ENCODE measurements at places on chromosomes 3 and 15.

- no peak for DNase-seq
These were observed 23.5 kb upstream of the LRTM1 start for GRCh38 chr3:54951405-54951804.

- DNase-seq, result no peak
These were observed 30.4 kb downstream of the GABRR3 start for GRCh38 chr3:98004721-98005120.

- no peak for DNase-seq
These were observed 111.8 kb upstream of the PROK2 start for GRCh38 chr3:71896751-71897150.

DNA sequence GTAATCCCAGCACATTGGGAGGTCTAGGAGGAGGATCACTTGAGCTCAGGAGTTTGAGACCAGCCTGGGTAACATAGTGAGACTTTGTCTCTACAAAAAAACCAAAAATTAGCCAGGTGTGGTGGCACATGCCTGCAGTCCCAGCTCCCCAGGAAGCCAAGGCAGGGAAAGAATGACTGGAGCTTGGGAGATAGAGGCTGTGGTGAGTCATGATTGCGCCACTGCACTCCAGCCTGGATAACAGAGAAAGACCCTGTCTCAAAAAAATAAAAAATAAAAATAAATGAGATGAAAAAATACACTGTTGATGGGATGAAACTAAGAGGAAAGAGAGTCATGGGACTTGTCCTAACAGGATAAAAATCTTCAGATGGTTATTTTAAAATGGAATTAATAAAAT is 137.6 kb downstream of the IMPG2 start:
- no peak for DNase-seq

DNA sequence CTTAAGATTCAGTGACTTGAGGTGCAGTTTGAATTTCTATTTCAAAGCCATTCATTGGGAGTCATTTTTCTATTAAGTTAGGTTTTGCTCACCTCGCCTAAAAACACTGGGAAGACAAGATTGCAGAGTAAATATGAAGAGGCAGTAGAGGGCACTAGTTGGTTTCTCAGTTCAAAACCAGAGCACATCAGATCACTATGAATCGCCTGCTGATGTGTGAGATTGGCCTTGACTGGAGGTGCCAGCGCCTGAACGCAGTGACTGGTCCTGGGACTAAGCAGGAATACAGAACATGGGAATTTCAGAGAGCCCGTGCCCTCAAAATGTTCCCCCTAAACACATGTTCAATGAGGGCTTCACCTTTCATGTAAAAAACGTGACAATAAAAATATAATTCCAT is 229.0 kb downstream of the ITPR1 start:
- no peak for DNase-seq

DNA sequence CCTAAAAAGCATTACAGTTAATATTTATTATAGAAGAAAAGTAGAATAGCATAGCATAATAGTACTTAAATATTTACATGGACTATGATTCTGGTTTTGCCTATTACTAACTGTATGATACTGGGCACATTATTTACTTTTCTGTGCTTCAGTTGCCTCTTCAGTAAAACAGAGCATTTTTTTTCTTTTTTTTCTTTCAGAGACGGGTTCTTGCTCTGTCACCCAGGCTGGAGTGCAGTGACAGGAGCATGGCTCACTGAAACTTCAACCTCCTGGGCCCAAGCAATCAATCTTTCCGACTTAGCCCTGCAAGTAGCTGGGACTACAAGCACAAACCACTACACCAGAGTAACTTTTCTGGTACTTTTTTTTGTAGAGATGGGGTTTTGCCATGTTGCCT is 47.0 kb downstream of the GYG1 start:
- no peak for DNase-seq

DNA sequence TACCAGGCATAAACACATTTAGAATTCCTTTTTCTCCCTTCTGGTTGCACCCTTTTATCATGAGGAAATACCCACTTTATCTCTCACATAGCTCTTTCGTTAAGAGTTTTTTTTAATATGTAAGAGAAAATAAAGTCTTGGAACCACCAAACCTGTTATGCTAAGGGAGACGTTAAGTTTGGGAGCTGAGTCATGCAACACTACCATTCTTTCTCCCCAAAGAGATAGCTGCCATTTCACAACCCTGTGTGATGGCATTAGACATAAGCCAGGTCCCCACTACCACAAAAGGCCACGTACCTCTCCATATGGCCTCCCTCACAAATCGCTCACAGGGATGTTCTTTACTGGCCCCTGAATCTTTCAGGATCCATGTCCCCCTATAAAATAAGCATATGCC is 7.6 kb upstream of the NIPA1 start:
- no peak for DNase-seq

GRCh38 chr3:143885780-143886427 is 37.6 kb upstream of the SLC9A9 start:
- DNase-seq, result no peak

- no peak for DNase-seq
These were observed 20.5 kb downstream of the SLC35A5 start for GRCh38 chr3:112582244-112582874.

GRCh38 chr3:23739536-23739935 is 66.2 kb upstream of the UBE2E1 start:
- no peak for DNase-seq

DNA sequence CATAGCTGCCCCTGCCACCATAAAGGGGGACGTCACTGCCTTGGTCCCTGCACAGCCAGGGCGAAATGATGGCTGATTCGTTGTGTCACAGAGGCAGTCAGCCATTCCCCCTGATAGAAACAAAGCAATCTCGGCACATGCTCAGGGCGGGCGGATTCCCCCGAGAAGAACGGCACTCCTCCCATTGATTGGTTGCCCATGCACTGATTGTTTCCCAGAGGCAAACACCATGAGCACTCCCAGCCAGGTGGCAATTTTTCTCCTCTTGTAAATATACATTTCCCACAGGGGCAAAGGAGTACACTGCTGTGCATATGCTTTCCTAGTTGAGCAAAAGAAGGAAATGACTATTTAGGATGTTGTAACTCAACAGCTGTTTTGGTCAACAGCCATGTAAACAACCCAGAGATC is 56.5 kb downstream of the KY start:
- no peak for DNase-seq

GRCh38 chr15:39914977-39915376 is 5.1 kb downstream of the GPR176 start:
- no peak for DNase-seq

All from activated CD8-positive, alpha-beta memory T cell treated with anti-CD3 and anti-CD28 coated beads, Interleukin-2, amount 50 U/mL, for 48 hours (primary cell).